ENCODE measurements at places on chromosomes 16 and 17.

DNA sequence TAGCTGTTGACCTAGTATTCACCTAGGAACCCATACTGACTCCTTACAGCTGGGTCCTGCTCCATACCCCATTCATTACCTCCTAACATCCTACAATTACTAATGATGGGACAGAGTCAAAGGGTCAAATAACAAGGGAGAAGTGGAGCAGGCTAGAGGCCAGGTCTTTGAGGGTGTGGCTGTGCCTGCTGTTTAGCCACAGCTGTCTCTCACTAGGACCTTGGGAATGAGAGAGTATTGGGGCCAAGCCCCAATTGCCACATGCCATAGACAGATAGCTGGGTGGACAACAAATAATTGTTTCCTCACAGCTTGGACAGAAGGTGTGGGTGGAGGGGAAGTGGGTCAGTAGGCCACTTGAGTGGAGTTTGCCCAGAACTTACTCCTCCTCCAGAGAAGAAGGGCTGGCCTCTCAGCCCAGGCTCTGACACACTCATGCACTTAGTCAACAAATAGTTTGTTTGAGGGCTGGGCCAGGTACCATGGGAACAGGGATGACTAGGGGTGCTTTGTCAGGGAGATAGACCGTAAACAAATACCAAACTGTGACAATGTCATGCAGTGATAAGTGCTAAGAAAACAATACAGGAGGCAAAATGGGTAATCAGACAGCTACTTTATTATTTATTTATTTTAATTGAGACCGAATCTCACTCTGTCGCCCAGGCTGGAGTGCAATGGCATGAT lies 10.2 kb upstream of the CENPT start:
- DNase-seq, result no peak

DNA sequence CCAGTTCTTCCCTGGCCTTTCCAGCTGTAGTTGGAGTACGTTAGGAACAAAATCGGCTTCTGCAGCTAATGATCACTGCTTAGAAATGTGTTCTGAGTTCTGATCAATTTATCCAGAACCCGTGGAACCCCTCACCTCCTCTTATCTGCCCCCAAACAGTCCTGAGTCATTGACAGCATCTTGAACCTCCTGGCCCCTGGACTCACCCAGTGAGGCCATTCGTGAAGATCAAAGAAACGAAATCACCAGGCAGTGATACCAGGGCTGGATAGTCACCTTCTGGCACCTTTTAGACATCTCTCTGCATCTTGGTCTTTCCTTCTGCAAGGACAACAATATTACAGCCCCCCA lies 17.0 kb upstream of the EXOC7 start:
- no peak for DNase-seq

DNA sequence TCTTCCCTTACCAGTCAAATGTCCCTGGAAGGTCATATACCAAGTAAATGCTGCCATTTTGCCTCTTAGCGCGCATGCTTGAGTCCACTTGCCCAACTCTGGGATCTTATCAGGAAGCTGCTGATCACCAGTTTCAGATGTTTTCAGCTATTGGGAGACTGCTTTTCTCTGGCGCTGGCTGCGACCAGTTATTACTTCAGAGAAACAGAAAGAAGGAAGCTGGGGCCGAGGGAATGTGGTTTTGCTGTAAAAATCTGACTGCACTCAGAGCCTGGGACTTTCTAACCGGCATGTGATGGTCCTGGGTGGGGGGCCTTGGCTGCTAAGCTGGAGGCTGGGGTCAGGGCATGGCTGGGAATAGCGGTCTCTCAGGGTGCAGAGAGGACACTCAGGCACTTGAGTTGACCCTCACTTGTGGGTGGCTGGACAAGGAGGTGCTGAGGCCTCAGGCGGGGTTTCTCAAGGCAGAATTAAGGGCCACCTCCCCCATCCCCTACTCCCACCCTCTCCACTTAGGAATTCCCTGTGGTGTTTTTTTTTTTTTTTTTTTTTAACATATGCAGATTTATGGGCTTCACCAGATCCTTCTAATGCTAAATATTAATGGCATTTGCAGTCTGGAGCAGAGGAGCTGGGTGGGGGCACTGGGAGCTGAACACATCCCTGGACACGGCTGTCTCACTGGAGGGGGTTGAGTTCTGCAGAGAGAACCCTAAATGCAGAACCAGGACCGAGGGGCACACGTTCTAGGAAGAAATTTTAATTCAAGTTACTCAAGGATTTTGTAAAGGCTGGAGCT lies 145.8 kb downstream of the CYLD start:
- DNase-seq, result no peak

DNA sequence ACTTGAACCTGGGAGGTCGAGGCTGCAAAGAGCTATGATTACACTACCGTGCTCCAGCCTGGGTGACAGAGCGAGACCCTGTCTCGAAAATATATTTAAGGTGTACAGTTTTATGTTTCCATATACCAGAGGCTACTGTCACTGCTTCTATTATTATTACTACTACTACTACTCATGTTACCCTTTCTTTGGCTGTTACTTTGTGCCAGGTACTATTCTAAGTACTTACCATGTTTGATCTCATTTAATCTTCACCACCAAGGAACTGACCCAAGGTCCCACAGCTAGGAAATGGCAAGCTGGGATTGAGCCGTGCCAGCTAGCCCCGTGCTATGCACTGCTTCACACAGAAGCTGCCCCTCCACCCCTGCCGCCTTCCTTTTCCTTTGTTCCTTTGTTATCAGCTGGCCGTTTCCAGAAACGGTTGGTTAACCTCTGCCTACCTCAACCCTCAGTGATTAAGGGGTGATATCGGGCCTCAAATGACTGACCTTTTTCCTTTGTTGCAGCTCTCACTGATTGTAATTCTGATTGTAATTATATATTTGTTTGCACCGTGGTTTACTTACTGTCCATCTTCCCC lies 78.4 kb downstream of the ABCC1 start:
- no peak for DNase-seq

DNA sequence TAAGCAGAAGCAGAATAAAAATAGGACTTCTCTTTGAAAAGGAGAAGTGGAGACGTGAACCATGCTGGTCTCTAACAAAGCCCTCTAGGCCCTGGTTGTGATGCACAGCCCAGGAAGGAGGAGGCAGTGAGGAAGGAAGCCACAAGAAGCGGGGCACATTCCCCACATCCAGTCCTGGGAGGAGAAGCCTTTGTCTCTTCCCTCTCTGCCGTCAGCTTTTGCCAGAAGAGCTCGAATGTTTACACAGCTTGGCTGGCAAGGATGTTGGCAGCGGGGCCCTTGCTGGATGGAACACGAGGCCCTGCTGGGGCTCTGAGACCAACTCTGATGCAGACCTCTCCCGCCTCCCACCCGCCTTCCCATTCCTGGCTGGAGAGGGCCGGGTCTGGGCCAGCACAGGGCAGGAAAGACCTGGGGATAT lies 91.3 kb downstream of the MAF start:
- no peak for DNase-seq

- DNase-seq, result no peak
Measured at GRCh38 chr17:35807371-35808144, 1.7 kb upstream of the TAF15 start.

DNA sequence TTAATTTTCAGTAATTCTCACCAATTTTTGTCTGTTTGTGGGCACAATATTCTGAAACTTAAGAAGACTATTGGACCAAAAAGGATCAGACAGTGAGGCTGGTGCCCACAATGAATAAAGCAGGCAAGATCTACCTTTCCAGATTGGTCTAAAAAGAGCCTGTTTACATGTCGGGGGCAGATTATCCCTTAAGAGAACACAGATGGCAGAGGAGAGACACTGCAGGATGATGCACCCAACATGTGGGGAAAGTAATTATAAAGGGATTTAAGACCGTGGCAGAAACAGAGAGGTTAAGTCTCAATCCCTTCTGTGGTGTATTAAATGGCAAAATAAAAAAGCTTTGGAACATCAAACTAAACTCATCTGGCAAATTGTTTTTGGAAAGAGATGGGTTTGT lies 331.8 kb upstream of the CDH11 start:
- DNase-seq, result no peak

GRCh38 chr16:75264457-75264998 lies 13.1 kb upstream of the BCAR1 start:
- no peak for DNase-seq

DNA sequence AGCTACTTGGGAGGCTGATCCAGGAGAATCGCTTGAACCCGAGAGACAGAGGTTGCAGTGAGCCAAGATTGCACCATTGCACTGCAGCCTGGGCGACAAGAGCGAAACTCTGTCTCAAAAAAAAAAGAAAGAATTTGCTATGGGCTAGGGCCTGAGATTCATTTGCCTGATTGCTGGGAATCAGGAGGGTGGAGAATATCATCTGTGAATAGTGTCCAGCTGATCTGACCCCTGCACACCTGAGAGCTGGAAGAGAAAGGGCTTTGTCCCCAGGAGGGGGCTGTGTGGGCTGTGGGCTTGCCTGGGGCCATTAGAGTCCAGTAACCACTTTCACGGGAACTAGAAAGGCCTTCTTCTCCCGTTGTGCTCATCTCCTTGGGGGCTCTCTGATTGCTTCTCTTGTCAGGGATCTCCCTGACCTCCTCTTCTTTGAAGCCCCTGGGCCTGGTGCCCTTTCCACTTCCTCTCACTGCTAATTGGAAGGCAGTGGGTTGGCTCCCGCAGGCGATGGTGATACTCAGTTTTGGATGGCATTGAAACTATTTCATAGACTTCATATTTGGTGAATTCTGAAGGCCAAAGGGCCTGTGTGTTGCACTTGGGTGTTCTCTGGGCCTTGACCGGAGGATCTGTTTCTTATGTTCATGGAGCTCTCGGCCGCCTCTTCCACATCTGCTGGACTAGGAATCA lies 66.1 kb upstream of the NFAT5 start:
- DNase-seq, result no peak

- no peak for DNase-seq
Measured at GRCh38 chr17:16464303-16465051, 27.5 kb downstream of the LRRC75A start.

DNA sequence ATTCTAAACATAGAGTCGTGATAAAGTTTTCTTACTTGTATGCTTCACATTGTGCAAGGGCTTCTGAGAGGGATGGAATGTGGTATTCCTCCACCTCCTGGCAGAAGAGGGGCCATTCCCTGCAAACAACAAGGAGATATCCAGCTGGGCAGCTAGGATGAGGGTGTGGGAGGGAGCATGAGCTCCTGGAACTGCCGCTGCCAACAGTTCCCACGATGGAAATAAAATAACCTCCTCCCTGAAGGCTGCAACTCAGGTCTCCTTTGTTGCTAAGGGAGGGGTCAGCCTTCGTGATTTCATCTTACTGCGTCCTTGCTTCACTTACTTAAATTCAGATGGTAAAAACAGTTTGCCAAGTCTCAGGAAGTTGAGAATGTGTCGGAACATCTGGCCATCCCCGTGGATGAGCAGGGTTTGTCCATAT lies 15.6 kb downstream of the PLEKHG4 start:
- no peak for DNase-seq

Data from T-helper 17 cell (primary cell).